ENCODE measurements at places on chromosomes 11 and 22.

- no peak for DNase-seq
Measured at GRCh38 chr11:117459979-117460300, 132.3 kb downstream of the CEP164 start.

GRCh38 chr22:46707305-46707704 is 30.7 kb downstream of the CERK start:
- no peak for DNase-seq

GRCh38 chr11:21447871-21448270 is 745.0 kb upstream of the ANO5 start:
- DNase-seq: no peak

GRCh38 chr11:131615611-131616010 is 245.2 kb downstream of the NTM start:
- DNase-seq: no peak

- DNase-seq: no peak
Measured at GRCh38 chr11:121696931-121697670, 244.3 kb upstream of the SORL1-AS1 start.

DNA sequence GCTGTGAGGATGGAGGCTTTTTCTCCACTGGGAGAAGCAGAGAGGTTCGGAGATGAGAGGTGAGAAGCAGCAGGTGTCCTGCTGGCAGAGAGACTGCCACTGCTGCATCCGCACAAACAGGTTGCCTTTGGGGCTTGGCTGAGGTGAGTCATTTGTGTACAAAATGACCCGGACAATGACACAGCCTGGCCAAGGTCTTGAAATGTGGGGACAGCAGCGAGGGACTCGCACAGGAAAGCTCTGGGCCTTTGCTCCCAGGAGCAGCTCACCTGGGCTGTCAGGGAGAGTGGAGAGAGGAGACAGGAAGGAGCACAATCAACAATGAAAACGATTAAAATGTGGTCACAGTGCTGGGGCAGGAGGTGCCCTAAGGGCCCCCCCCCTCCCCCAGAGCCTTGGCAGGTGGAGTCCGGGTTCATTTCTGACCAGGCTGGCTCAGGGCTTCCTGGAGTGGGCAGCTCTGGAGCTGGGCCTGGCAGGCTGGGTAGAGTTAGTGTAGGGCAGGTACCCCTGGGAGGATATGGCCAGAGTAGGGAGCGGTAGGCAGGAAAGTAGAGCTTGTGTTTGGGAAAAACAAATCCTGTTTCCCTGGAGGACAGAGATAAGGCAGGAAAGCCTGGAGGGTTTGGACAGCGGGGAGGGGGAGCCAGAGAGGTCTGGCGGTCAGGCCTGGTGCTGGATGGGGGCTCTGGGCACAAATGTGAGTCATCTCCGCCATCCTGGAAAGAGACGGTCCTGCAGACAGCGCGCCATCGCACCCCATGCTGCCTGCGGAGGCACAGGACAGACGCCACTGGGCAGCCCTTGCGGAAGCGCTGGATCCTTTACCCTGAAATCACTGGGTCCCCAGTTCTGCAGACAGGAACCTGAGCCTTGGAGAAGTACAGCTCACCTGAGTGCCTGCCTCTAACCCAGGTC is 37.8 kb upstream of the CELSR1 start:
- no peak for DNase-seq

- no peak for DNase-seq
Measured at GRCh38 chr22:30178181-30179126, 68.1 kb downstream of the LIF start.

DNA sequence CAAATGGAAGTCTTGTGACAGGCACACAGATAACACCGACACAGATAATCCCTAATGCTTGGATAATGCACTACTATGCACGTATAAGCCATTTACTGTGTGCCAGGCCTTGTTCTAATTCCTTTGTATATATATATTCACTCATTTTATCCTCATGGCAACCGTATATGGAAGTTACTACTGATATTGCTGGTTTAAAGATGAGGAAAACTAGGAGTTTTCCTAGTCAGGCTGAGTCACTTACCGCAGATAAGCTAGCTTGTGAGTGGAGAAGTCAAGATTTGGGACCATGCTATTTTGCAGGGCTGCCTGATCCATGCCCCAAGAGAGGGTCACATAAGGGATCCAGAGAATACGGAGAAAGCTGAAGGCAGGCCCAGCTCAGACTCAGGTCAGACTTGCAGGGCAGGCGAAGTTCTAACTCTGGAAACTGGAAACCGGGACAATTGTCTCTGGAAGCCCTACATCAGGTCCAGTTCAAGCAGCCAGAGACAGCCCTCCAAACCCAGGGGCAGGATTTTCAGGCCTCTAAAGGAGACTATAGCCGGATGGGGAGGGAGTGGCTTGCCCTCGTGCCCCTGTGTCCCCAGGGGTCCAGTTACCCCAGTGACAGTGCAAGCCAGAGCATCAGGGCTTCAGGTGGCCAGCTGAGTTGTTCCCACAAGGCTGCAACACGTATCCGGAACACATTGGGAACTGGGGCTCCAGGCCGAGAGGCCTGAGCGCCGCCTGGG is 534.8 kb downstream of the INSC start:
- no peak for DNase-seq
